RKO (cell line): ENCODE measurements at places on chromosomes 7 and 10.

DNA sequence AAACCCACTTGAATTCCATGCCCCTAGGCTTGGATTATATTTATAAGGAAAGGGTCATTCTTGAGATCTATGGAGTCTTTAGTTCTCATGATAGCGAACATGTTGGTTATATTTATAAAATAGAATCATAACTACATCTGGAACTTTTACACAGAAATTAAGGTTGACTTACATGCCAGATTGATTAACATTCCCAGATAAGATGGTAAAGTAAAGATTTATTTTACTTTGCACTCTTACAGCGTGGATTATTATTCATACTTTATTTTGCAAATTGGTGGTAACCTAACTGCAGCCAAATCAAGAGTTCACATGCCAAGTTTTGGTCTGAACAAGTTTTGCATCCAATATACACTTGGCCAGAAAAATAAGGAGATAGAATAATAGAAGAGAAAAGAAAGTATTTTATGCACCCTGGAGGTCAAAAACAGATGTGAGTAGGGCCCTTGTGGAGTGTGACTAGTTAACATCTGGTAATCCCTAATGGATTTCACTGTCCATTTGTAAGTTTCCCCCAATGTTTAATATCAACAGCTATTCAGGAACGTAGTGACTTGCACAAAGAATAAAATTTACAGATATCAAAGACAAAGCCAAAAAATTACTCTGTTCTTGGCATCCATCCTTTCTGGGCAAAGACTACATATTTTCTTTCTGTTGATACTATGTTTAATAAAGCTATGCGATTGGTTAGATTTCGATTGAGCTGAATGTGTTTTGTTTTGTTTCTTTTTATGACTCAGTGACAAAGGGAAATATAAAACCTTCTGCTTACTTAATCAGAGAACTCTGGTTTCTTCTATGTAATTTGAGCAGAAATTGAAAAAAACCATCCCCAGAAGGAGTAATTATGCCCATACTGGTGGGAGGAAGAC is 10.1 kb upstream of the TMEM26 start:
- no peak for DNase-seq

- no peak for DNase-seq
These were observed 106.6 kb downstream of the PRKCQ start for GRCh38 chr10:6473430-6473829.

DNA sequence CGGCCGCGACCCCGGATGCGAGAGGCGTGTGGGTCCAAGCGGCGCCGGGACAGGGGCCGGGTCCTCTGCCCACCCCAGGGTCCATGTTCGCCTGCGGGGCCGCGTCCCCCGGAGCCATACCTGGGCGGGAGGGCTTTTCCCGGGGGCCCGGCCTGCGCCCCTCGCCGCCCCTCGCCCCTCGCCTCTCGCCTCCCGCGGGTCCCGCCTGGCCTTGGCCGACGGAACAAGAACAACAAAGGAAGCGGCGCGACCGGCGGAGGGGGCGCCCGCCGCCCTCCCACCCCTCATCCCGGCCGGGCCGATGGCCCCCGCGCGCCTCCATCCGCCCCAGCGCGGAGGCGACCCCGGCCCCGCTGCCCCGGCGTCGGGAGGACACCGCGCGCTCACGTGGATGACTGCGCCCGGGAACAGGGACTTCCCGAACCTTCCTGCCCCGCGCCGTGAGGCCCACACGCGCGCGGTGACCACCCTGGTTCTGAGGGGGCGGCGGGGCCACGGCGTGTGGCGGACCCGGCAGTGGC is 348.2 kb downstream of the DNAJB6 start:
- no peak for DNase-seq

DNA sequence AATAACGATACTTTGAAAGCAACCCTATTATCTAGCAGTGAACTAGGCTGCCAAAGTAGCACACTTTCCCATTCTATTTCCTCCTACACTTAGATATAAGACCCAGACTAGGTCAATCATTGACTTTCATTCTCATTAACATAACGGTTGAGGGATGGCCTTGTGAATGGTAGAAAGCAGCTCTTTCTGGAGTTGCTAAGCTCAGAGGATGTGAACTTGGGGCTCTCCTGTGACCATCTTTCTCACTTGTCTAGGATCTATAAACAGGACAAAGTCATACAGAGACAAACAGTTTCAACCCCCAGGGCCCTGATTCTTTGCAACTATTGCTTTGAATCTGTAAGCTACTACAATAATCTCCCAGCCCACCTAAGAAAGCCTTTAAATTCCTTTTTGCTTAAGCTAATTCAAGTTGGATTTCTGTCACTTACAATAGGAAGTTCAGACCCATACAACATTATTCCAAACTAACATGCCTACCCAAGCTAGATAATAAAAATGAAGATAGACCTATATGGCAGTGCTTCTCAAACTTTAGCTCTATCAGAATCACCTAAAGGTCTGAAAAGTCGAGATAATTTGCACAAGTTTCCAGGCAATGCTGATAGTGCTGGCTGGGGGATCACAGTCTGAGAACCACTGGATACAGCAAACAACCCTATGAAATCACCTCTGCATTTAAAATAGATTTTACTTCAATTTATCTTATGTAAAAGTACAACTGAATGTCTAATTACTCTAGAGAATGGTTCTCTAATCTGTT is 16.7 kb downstream of the P4HA1 start:
- no peak for DNase-seq

GRCh38 chr7:38398725-38399321 is 125.4 kb upstream of the TARP start:
- peak; percentile 59 for DNase-seq

DNA sequence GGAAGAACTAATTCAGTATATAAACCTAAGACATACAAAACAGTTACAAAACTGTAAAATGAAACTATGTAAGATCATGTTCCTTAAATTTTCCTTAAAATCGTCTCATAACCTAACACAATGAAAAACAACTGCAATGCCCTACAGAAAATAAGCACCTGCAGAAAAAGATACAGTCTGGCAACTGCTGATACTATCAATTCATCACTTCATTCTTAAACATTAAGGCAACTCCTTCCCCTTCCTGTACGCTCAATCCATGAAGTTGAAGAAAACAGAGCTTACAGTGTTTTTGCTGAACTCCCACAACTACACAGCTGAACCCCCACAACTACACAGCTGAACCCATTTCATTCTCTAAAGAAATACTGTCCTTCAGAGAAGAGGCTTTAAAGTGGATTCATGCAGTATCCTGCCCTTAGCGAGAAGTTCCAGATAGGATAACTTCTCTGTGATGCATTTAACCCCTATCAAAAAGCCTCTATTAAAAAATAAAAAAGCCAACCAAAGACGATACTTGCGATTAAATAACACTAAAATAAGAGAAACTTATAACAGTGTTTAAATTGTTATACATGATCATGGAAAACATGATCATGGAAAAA is 50.0 kb downstream of the JMJD1C start:
- no peak for DNase-seq

DNA sequence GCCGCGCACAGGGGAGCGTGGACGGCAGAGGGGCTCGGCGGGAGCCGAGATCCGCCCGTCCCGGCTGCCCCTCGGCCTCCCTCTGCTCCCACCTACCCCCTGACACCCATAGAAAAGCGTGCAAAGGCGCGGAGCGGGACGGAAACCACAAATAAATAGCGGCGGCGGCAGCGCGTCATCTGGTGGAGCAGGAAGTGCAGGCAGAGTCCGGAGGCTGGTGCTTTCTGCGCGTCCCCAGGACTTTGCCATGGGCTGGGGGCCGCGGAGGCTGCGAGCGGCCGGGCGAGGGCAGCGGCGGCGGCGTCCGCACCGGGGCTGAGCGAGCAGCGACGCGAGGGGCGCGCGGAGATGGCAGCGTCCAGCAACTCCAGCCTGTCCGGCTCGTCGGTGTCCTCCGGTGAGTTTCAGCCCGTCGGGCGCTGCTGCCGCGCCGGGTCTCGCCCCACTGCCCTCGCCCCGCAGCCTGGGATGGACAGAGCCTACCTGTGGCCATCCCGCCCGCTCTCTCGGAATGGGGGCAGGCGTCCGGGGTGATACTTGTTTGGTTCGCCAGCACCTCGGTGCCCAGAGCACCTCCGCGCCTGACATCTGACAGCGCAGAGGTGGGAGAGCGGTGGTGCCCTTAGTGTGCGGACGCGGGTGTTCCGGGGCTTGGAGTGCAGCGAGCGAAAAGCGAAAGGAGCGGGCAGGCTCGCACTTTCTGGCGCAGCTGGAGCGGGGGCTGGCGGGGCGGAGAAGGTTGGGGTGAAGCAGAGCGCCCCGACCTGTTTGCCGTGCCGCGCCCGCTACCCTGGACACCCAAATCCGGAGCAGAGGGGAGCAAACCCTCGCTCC is at the start of gene CHN2:
Gene CHN2 (plus strand): TSS at position 182 of the 834 bp plus-strand sequence.
- peak; percentile 52 for DNase-seq

- no peak for DNase-seq
These were observed 89.3 kb downstream of the ZMYND11 start for GRCh38 chr10:224571-224970.

DNA sequence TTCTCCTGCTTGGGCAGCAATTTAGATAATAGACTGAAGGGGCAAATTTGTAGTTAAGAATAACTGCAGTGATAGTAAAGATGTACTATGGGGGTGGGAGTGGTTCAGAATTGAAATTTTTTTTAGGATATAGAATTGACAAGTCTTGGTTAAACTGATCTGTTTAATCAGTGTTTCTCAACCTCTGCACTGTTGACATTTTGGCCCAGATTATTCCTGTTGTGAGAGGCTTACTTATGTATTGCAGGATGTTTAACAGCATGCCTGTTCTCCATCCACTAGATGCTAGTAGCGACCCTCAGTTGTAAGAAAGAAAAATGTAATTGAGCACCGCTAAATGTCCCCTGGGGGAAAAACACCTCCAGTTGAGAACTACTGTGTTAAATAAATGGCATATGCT is 176.5 kb downstream of the CCDC7 start:
- no peak for DNase-seq

DNA sequence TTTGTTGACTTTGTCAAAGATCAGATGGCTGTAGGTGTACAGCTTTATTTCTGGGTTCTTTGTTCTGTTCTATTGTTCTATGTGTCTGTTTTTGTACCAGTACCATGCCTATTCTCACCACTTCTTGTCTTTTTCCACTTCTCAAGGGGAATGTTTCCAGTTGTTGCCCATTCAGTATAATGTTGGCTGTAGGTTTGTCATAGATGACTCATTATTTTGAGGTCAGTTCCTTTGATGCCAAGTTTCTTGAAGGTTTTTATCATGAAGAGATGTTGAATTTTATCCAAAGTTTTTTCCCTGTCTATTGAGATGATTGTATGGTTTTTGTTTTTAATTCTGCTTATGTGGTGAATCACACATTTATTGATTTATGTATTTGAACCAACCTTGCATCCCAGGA is 216.7 kb upstream of the RNF32 start:
- peak; percentile 59 for DNase-seq

DNA sequence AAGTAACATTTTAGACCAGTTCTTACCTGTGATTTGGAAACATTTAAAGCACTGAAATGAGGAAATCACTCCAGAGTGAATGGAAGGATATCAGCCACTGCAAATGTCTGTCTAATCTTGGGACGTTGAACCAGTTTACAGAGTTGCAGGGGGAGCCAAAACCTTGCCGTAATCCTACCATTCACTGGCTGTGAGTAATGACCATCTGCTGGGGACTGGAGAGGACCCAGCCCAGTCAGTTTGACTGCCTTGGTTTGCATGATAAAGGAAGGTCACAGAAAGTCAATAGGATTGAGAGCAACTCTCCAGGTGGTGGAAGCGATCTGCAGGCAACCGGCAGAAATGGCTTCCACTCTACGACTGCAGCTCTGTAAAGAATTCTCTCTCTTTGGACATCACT is 167.2 kb downstream of the AKR1D1 start:
- no peak for DNase-seq

GRCh38 chr10:15802375-15802949 is 57.8 kb downstream of the MINDY3 start:
- DNase-seq: no peak

DNA sequence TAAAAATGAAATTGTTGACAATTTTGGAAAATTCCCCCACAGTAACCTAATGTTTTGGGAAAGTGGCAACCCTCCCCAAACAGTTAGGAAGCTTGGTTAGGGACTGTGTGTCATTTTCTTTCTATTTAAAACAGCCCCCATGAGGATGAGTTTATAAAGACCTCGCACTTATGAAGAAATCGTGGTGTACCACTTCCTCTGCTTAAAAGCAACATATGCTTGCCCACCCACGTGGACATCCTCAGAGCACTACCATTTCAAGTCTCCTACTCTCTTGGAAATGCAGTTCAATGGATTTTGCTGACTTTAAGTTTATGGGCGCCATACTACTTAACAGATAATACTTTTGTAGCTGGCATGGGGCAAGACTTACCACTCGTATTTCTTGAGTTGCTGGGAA is 223.8 kb downstream of the DYNC1I1 start:
- DNase-seq: no peak

DNA sequence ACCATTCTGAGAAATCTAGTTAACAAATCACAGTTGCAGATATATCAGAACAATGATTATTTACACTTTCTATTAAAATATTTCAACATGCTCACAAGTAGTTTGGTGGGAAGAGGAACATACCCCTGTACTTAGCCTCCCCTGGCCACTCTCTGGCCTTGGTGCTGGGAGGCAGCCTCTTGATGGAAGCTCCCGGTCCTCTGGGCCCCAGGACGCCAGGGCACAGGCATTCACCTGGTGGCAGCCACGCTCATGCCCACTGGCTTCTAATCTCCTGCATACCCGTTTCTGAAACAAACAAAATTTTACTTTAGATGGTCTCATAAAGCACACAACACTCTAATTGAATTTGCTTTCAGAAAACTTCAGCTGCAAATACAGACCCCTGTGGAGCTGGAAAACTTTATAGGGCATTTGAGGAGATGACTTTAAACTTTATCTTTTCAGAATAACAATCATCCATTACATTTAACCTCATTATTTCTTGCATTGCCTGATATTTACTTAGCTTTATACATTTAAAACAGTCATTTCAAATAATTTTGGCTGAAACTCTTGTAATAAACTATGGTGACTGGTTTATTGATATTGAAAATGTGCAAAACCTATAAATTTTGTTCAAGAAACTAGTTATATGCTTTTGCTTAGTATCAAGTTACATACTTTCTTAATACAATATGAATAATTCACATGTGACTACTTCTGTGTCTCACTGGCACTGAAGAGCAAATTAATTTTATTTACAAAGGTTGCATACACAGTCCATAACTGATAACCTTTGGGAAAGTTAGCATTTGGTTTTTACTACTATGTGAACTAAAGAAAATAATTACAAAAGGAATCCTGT is 30.8 kb downstream of the C10orf143 start:
- DNase-seq: no peak

- no peak for DNase-seq
These were observed 119.5 kb downstream of the OTUD1 start for GRCh38 chr10:23558361-23558799.

GRCh38 chr10:117652228-117653169 is 110.0 kb downstream of the EMX2 start:
- no peak for DNase-seq

DNA sequence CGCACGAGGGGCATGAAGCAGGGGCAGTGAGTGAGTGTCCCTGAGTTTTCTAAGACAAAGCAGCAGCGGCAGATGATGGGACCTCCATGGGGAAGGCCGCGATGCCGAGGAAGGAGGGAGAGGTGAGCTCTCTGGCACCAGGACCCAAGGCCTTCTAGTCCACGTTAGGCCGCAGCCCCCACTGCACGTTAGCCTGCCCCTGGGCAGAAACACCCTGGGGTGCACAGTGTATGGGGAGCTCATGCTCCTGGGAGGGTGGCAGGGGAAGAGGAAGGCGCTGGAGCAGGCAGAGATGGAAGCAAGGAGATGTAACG is 97.3 kb upstream of the IKZF1 start:
- DNase-seq: no peak
